ENCODE measurements at places on chromosomes 12 and 14.

DNA sequence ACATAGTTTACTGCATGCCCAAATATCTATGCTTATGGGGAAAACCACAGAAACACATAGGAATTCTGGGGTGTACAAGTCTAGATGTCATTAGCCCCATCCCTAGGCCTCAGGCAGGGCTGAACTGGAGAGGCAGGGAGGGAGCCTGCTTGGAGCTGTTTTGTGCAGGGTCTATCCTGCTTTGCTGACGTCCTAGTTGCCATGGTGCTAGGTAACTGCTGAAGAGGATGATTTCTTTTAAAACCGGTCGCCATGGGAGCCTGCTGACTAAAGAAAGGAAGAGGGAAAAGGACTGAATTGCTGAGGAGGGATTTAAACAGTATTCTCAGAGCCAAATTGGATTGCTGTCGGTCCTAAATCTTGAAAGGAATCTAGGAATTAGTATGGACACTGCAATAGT, 10.7 kb downstream of the GPR19 start:
- no peak for DNase-seq

DNA sequence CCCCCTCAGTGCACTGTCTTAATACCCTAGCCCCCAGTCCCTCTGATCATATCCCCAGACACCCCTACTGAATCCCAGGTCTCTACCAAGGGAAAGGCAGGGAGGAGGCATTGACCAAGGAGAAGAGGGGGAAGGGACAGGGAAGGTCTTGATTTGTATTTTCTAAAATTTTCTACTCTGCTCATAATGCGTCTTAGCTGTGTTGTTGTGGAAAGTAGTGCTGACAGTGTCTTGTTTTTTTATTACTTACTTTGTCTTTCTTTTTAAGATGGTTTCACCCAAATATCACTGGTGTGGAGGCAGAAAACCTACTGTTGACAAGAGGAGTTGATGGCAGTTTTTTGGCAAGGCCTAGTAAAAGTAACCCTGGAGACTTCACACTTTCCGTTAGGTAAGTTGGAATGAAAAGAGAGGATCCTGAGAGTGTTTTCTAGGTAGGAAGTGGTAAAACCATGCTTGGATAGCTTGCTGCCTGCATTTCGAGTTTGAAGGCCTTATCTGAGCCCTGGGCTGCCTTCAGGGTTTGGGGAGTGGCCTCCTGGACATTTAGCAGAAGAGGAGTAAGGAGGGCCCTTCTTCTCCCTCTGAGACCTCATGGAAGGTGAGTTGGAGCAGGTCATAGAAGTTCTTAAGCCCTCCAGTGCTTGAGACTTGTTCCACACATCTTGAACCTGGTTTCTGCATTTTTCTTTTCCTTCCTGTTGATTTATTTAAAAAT, 27.4 kb downstream of the PTPN11 start:
- no peak for DNase-seq

- no peak for DNase-seq
These were observed 92.6 kb upstream of the PRKD1 start for GRCh38 chr14:30020271-30020670.

DNA sequence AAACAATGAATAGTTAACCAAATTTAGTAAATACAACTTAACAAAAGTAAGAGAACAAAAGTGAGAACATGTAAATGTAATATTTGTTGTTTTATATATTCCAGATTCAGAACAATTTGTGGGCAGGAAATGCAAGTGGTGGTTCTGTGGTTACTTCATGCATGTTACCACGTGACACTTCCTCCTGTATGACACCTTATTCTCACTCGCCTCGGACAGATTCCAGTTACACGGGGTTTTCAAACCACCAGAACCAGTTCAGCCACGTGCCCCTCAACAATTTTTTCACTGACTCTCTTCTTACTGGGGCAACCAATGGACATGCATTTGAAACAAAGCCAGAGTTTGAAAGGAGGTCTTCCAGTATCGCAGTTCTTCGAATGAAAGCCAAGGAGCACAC, 21.0 kb downstream of the ALX1 start:
- DNase-seq, result no peak

DNA sequence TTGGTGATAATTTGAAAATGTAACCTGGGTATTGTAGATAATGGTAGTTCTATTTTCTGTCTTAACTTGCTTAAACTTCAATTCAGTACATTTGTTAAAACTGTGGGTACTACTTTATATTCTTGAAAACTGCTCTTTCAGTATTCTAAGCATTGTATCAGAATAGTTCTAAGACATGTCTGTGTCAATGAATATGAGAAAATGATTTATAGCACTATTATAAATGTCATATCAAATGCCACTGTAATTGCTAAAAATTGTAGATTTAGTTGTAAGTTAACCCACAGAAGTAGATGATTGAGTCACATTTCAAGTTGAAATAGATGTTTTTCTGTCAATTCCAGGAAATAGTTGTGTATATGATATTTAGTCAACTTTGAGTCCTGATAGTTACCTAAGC, 2.4 kb downstream of the NAA30 start:
- no peak for DNase-seq

DNA sequence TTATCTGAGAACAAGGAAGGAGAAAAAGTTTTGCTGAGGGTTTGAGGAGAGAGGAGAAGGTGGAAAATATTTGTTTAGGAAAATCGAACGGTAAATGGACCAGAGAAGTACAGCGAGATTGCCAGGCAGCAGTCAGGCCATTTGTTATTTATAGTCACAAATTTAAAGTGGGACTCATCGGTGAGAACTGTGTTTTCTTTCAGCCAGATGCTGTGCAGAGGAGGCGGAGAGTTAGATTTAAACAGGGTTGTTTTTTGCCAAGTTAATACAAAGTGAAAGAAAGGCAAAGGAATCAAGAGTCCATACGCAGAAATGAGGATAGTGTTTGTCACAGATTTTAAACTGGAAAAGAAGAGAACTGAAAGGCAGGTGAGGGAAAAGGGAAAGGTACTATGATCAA, 200.6 kb upstream of the CNOT2 start:
- no peak for DNase-seq

GRCh38 chr12:79420146-79420618, 270.6 kb downstream of the PAWR start:
- no peak for DNase-seq
